Activated CD8-positive, alpha-beta memory T cell treated with anti-CD3 and anti-CD28 coated beads for 48 hours (primary cell): ENCODE measurements at places on chromosomes 7 and 10.

DNA sequence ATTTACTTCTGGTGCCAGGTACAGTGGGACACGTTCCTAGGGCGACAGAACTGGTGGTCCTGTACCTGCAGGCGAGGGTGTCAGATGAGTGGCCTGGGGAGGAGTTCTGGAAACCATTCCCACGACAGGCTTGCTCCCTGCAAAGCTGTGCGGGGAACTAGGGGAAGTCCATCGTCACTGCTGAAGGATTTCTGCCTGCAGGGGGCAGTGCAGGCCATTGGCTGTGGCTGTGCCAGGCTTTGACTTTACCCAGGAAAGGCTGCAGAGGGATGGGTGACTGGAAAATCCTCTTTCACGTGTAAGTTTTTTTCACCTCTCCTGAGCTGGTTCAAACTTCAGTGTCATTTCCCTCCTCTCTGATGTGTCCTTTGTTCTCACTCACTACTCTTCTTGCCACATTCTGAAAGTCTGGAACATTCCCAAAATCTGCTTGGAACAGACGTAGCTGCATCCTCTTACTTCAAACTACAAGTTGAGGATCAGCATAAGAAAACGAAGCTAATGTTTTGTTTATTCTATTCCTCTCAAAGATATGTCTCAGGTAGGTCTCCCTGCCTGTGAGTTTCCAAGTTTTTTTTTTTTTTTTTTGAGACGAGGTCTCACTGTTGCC lies 126.5 kb downstream of the SH2D4B start:
- peak; percentile 36 for DNase-seq

DNA sequence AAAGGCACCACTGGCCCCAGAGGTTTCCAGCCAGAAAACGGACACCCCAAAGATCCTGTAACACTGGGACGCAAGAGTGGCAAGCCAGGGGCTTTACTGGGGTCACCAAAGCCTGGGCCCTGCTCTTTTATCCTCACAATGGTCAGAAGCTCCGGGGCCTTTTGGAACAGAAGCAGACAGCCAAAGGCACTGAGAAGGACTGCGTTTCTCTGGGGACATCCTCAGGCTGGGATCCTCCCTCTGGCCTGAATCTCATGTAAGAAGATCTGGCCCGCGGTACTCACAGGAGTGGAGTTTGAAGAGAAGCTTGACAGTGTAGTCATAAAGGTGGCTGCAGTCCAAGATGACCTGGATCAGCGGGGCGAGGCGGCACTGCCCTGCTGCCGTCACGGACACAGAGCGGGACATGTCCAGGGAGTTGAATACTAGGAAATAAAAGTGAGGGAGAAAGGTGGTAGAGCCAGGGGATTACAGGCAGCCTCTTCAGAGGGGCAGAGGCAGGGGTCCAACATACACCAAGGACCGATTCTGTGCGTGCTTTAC lies 81.4 kb downstream of the SPDYE5 start:
- no peak for DNase-seq

DNA sequence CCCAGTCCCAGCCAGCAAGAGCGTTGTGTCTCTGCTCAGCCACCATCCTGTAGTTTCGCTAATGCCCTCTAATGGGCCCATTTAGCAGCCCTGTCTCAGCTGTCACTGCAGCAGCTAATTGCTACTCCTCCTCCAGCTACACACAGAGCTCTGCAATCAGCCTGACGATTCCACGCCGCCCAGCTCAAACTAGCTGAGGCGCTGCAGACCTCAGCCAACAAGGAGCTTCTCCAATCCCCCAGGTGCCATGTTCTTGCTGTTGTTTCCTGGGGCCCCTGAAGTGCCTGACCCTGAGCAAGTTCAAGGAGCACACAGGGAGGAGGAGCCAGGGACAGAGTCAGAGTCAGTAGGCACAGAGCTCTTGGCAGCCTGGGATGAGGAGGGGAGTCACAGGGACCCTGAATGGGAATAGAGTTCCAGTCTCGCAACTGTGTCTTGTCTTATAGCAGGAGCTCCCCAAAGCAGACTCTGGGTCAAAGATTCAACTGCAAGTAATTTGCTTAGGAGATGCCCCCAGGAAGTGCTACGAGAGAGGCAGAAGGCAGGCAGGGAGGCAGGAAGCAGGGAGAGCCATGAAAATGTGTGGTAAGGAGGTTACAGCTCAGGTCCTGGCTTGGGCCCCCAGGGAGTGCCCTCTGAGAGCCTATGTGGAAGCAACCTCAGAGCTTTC lies 135.8 kb upstream of the UNC5B start:
- DNase-seq = no peak

GRCh38 chr10:43251419-43252165 lies 15.3 kb downstream of the RASGEF1A start:
- DNase-seq = no peak

DNA sequence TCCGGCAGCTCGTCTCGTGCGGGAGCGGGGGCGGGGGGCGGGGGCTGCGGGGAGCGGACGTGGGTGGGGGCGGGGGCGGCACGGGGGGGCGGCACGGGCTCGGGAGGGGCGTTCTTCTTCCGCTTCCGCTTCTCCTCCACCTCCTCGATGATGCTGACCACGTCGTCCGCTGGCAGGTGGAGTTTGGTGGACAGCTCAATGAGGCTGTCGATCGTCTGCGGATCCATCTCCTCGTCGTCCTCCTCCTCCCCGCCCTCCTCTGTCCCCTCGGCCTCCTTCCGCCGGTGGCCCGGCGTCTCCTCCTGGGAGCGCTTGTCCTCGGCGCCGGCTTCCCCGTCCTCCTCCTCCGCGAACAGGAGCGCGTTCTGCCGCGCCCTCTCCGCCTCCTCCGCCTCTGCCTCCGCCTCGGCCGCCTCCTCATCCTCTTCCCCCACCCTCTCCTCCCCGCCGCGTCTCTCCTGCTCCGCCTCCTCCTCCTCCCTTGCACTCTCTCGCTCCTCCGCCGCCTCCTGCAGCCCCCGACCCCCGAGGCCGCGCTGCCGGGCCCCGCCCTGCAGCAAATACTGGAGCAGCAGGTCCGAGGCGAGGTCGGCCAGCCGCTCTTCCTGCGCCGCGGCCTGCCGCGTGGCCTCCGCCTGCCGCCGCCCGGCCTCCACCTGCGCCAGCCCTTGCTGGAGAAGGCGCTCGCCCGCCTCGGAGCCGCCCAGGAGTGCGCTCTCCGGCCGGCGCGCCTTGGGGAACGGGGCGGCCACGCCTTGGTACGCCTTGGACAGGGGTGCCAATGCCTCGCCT lies 1.9 kb downstream of the VGF start:
- DNase-seq = no peak

- no peak for DNase-seq
These were observed 72.6 kb upstream of the LAMB4 start for GRCh38 chr7:108202743-108203142.

- no peak for DNase-seq
These were observed 141.1 kb downstream of the DYNC2I1 start for GRCh38 chr7:158997471-158997870.

GRCh38 chr7:23696916-23697441 lies 13.0 kb upstream of the STK31 start:
- DNase-seq = peak; percentile 18

DNA sequence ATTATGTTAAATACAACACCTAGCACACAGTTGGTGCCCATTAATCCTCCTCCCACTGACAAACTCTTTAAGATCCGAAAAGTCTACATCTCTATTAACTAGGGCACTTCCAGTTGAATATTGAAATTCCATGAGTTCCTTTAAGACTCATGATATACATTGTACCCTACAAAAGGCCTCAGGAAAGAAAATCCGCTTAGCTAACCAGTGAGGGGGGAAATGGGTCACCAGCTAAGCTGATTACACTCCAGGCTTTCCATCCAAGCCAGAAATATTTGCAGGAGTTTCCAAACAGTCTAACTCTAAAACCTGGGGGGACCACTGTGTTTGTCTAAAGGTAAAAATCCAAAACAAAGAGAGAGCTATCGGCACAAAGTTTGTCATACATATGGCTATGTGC lies 1.3 kb upstream of the LRIT2 start:
- no peak for DNase-seq

DNA sequence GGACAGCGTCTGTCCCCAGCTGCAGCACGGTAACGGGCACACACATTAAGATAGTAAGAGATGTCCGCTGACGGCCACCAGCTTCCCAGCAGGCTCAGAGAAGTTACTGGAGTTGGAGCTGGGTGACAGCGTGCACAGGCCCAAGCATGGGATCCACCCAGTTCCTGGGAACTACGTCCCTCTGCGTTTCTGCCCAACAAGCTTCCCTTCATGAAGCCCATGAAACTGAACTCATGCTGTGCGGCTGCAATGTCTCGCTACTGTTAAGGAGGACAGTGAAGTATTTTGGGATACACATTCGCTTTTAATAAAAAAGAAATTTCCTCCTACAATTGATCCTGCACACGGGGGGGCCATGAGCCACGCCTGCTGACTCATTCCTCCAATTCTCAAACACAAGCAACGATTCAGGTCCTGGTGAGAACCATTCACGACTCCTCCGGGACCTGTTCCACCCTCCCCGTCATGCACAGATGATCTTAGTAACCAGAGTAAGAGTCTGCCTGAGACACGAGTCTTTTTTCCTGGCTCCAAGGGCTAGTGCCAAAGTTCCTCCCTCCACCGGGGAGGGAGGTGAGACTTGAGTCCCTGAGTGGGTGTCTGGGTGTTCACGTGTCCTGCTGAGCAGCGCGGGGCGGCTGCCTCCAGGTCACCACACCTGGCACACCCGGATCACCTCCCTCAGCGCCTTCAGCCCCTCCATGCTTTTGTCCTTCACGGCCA lies 2.6 kb downstream of the PSMG3 start:
- DNase-seq = no peak

DNA sequence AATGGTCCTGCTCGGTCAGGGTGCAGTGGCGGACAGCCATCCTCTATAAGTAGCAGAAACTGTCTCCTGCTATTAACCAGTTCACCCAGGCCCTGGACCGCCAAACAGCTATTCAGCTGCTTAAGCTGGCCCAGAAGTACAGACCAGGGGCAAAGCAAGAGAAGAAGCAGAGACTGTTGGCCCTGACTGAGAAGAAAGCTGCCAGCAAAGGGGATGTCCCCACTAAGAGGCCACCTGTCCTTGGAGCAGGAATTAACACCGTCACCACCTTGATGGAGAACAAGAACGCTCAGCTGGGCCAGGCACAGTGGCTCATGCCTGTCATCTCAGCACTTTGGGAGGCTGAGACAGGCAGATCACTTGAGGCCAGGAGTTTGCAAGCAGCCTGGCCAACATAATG lies 5.6 kb upstream of the NSUN5 start:
- DNase-seq = no peak

DNA sequence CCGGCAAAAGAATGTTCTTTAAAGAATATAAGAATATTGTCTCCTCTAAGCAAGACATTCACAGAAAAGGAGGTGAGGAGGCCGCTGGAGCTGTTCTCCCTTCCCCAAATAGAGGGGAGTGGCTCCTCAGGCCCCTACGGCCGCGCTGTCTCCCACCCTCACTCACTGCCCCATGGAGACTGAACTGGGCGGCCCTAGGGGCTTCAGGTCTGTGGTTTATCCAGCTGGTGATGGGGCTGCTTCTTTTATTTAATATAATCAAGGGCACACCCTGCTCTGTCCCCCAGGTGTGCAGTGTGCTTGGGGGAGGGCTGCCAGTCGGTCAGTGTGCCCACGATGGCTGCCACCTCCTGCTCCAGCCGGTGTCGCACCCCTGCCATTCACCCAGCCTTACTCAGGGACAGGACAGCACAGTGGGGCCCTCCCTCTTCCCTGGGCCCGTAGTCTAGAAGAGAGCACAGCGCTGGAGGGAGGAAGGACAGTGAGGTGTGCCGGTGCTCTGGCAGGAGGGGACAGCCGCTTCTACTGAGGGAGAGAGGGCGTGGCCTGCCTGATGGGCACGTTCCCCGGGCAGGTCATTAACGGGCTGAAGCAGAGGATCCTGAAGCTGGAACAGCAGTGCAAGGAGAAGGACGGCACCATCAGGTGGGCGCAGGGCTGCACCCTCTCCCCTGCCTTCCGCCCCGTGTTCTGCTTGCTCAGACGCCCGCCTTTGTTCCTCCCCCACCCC lies 23.4 kb downstream of the IQCE start:
- no peak for DNase-seq

DNA sequence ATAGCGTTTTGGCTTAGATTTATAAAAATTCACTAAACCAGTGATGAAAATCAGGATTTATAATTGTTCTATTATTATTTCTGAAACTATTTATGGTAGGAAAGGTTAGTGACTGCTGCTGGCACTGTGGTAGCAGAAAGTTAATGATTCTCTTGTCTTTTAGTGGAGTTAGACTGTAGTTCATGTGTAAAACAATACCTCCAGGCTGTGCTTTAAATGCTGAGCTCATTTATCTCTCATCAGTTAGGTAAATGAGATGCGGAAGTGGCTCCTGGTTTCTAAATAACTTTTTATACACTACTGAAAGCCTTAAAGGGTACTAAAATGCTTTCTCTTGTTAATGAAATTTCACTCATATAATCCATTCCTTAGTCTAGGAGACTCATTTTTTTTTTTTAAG lies 326.8 kb upstream of the POT1 start:
- DNase-seq = no peak

DNA sequence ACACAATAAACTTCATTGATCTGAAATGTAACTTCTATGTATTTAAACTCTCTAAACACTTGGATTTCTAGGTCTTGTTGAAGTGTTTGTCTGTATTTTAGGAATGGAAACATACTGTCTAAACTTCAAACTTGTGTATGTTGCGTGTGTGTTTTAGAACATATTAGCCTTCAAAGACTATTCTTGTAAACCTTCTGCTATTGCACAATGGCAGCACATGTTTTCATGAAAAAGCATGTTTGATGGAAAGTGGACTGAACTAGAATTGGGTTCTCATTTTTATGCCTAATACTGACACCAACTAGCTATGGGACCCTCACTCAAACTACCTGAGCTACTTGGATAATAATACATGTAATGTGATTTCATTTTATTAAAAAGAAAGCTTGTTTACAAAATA lies 592.6 kb downstream of the IPMK start:
- no peak for DNase-seq

DNA sequence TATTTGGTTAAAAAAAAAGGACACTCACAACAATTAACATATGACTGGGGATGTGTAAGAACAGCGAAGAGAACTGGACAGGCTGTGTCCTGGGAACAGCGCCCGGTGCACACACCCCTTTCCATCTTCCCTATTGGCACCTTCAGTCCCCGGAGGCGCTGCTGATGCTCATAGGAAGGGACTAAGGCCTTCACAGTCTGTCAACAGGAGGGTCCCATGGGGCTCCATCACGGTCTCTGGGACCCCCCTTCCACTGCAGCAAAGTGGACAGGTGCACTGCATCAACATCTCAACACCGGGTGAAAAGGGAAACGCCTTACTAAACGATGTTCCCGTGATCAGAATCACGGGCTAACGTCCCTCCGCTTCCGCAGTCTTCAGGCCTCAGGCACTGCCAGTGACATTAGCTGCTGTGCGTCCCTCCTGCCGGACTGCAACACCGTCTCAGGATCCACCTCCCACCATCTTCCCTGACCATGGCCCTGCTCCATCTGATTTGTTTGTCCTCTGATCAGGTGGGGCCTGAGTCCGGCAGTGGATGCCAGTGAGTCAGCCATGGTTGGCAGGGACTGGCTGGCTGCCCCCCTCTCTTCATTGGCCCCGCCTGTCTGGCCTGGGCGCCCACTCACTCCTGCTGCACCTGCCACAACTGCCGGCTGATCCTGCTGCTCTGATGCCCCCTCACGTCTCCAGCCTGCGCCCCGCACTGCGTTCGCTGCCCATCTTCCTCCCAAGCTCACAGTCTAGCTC lies 614.7 kb downstream of the DNAJB6 start:
- DNase-seq = no peak
